Foreskin keratinocyte (primary cell): ENCODE measurements at places on chromosomes 16 and 17. TPM values are rescaled to one million over a fixed set of nuclear protein-coding genes. Genes with fewer than 3 reads are reported as not detected.

SRCIN1 gene
- 0.25 and 0.31 TPM in 2 replicates for total RNA-seq

CLEC18B gene
- 0.18 and 0.20 TPM in 2 replicates for total RNA-seq

C17orf100 gene
- total RNA-seq = 0.88 and 1.2 TPM in 2 replicates

MPO gene
- total RNA-seq = not detected in 2 replicates

DNAI2 gene
- total RNA-seq = not detected in 2 replicates

SCARF1 gene
- 0.10 TPM in 1 of 2 replicates, not detected in the other for total RNA-seq

ADAD2 gene
- total RNA-seq = not detected in 2 replicates

- DNase-seq = no peak
Measured at GRCh38 chr17:82950525-82951102, 110.8 kb upstream of the ZNF750 start.

DNA sequence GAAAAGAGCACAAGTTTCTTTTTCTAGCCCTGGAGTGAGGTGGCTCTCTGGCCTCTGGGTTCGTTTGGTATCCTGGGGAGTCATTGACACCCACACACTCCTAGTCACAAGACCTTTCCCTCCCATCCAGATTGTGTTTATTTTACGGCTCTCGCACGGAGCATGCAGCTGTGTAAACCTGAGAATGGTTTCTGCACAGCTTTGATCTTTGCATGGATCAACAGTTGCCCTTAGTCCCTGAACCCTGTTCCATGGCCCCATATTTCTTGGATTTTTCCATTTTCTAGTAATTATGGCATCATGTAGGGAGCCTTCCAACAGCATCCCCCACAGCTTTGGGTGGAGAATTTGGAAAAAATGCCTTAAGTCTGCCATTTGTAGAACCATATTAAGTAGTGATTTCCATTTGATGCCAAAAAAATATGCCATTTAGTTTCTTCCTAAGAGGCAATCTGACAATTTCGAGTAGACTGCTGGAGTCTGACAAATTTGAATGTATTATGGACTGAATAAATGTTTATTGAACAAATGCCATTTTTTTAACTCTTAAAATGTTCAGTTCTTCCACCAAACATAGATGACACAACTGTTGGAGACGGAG is 197.7 kb downstream of the WWOX start:
- no peak for DNase-seq

GRCh38 chr16:11389631-11390565 is 44.6 kb downstream of the RMI2 start:
- no peak for DNase-seq

DNA sequence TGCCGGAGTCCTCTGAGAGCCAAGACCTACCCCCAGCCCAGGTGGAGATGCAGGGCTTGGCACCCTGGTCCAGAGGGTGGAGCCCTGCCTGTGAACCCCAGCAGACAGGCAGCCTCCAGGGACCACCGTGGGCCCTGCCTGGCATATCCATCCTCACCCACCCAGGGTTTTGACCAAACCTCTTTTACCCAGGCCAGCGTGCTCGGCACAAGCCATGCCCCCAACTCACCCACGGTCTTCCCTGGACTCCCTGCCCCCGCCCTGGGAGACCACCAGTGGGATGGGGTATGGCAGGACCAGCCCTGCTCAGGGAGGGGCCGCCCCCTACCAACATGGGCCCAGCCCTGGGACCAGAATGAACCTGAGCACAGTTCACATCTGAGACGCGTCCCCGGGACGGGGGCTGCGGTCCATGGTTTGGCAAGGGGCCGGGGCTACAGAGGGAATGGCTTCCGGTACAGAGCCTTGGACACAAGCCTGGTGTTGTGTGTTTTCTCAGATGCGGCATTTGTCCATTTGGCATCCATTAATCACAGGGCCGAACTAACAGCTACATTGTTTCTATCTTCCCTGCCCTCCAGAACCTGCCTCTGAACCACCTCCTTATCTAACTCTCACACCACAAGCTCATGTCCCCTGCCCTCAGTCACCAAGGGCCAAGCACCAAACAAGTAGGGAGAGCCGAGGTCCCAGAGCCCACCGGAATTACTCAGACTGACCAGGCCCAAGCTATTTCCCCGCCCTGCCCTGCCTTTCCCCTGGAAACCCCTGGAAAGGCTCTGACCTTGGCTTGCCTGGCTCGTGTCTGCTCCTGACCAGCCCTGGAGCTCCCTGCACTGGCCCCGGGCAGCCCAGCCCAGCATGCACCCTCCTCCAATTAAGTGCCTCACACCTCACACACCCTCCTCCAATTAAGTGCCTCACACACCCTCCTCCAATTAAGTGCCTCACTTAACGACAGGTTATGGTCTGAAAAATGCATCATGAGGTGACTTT is 14.1 kb downstream of the HS3ST6 start:
- DNase-seq = no peak

GRCh38 chr17:82089723-82090548 is 8.1 kb downstream of the FASN start:
- no peak for DNase-seq

GRCh38 chr17:60995680-60996079 is 318.0 kb downstream of the BCAS3 start:
- no peak for DNase-seq

- no peak for DNase-seq
Measured at GRCh38 chr17:10649602-10650001, 7.5 kb downstream of the MYH3 start.

GRCh38 chr16:24430954-24431760 is 108.2 kb upstream of the RBBP6 start:
- DNase-seq = no peak

- peak; percentile 91 for DNase-seq
Measured at GRCh38 chr16:66511602-66512271, 38.2 kb downstream of the TK2 start.

DNA sequence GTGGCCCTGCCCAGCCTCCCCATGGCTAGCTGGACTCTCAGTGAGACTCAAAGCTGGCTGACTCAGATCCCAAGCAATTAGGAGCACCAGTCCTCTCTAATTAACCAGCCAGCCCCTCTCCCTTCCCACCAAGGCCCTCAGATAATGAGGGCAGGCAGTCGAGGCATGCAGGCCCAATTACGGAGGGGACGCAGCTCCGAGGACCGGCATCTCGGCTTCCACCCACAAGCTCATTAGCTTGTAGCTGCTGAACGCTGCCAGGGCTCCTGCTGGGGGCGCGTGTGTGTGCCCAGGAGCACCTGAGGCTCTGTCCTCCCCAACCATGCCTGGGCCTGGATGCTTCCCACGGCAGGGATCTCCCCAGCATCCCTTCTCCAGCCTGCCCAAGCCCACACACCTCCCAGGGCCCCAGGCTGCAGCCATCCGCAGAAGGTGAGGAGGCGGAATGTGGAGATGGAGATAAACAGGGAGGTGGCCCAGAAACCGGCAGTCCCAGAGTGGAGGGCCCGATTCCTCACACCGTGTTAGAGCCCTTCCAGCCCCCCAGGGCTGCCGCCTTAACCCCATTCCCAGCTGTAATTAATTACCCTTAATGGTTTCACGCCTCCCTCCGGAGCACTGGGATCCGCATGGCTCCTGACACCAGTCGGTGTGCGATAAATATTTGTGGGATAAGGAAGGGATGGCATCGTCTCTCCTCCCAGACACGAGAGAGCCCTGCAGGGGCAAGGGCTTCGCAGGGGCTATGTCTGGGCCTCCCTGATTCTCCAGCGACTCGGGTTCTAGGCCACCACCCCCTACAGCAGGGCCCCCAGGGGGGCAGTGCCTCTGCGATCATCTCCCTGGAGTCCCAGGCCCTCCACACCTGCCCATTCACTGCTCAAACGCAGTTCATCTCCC is 42.2 kb downstream of the RPH3AL start:
- DNase-seq = no peak

GRCh38 chr17:29151567-29151966 is 28.6 kb downstream of the MYO18A start:
- DNase-seq = no peak

GRCh38 chr17:49965524-49965909 is 3.5 kb upstream of the DLX4 start:
- no peak for DNase-seq

GRCh38 chr17:78046923-78047322 is 81.6 kb downstream of the TMC6 start:
- no peak for DNase-seq

DNA sequence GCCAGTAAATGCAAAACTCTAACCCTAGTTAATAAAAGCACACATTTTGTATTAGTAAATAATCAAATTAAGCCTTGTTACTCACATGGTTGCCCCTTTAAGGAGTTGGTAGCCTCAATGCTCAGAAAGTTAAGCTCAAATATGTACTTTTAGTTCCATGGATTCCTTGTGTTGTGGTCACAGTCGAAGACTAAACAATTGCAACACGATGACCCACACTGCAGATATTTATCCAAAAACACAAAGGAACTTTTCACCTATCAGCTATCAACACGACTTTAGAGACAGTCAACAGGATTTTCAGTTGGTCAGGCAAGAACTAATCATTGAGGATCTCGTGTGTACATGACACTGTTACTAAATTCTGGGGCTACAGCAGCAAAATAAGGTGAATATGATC is 47.4 kb upstream of the NUDT7 start:
- no peak for DNase-seq

GRCh38 chr17:57940653-57941329 is 14.4 kb downstream of the CUEDC1 start:
- no peak for DNase-seq

DNA sequence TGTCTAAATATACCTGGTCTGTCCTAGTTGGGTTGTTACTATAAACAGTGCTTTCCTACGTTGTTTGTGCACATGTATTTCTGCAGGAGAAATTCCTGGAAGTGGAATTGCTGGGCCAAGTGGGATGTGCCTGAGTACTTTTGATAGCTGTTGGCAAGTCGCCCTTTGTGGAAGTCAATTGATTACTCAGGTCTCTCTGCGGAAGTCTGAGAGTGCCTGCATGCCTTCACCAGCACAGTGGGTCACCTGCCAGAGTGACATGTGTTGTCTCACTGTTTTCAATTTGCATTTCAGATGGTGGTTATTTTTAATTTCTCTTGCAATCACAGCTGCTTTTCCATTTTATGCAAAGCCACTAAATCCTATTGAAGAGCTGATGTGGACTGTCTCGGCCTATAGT is 2.3 kb upstream of the MVD start:
- DNase-seq = no peak

DNA sequence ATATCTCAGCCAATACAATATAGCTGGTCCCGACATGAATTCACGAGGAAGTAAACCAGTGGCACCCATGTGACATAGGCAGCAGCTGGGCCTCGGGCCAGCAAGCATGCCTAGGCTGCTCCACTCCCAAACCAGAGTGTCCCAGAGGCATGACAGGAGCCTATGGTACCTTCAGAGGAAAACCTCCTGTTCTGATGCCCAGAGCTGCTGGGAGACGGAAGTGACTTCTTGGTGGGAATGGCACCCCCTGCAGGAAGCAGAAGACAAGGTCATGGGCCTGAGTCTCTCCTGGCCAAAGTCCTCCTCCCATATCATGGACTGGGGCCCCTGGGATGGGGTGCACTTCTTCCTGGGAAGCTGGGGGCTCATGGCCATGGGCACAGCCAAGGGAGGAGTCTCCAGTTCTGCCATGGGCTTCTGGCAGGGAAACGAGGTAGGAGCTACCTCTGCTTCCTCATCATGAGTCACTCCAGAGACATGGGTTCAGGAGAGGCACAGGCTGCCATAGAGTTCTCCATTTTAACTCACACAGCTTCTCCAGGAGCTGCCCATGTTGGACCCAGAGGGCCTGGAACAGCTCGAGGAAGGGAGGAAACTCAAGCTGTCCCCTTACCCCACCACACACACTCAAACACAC is 13.4 kb downstream of the FBF1 start:
- DNase-seq = peak; percentile 53

DNA sequence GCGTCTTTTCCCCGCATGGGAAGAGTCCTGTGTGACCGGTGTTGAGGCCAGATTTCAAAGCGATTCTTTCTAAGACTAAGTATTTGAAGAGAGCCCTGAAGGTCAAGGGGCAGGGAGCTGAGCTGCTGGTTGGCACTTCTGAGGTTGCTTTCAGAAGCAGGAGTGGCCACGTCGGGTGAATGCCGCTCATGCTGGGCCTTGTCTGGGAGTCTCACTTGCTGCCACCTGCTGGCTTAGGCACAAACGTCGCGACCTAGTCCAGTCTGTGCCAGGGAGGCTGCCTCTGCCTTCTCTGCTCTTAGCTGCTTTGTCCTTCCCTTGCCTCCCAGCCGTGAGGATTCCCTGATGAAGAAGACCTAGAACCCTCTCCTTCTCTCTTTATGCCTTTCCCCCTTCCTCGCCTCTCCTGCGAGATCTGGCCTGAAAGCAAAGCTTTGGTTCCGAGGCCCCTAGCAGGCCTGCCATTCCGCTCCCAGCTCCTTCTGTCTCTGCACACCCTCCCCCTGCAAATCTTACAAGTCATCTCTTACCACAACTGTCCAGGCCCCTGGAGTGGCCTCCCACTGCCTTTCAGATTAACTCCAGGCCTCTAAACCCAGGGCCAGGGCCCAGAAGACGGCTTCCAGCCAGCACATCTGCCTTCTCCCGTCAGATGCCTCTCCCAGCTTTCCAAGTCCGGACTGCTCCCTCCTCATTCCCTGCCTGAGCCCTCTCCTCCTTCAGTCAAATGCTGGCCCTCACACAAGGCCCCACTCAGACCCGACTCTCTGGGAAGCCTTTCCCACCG is 11.4 kb downstream of the CTNS start:
- DNase-seq = no peak

DNA sequence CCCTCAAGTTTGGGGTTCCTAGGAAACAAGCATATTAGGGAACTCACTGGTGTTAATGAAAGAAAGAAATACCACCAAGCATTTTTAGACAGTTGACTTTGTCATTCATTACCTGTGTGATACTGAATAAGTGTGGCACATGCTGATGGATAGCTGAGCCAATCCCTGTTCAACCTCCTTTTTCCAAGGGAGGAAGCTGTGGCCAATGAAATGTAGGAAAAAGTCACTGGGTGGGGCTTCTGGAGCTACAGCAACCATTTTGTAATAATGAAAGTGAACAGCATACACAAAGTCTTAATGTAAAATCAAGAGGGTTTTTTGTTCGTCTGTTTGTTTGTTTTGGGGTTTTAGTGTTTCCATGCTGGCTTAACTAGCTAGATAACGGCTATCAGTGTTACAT is 254.3 kb upstream of the SALL1 start:
- DNase-seq = no peak

GRCh38 chr17:3017936-3018335 is 45.5 kb downstream of the OR1D5 start:
- no peak for DNase-seq
